ENCODE measurements at places on chromosomes 2 and 18.

GRCh38 chr2:10576456-10576855 lies 113.3 kb downstream of the NOL10 start:
- DNase-seq = no peak

GRCh38 chr2:202765436-202765835 lies 106.1 kb downstream of the ICA1L start:
- no peak for DNase-seq

DNA sequence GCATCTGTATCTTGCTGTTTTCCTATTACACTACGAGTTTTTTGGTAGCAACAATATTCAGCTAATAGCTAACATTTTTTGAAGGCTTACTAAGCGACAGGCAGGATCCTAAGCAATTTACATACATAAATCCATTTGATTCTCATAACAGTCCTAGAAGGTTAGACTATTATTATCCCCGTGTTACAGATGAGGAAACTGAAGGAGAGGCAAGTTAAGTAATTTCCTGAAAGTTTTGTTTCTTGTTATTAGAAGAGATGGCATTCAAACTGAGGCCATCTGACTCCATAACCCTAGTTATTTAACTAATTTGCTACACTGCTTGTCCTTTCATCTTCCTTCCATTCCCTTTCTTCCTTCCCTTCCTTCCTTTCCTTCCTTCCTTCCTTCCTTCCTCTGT lies 68.2 kb downstream of the PDE1A start:
- no peak for DNase-seq

DNA sequence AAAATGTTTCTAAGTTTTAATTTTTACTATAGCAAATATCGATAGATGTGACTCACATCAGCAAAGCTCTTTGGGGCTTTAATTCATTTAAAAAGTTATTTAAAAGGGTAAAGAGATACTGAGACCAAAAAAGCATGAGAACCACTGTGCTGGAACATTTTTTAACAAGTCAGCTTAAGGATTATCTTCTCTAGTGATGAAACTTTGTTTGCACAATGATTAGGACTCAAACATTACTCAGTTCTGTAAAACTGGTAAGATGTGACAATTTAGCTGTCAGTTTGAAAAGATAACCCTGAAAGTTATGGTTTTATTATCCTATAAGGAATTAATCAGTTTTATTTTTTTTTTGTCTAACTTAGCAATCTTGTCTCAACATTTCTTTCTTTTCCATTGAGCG lies 301.4 kb downstream of the TSN start:
- DNase-seq = no peak

DNA sequence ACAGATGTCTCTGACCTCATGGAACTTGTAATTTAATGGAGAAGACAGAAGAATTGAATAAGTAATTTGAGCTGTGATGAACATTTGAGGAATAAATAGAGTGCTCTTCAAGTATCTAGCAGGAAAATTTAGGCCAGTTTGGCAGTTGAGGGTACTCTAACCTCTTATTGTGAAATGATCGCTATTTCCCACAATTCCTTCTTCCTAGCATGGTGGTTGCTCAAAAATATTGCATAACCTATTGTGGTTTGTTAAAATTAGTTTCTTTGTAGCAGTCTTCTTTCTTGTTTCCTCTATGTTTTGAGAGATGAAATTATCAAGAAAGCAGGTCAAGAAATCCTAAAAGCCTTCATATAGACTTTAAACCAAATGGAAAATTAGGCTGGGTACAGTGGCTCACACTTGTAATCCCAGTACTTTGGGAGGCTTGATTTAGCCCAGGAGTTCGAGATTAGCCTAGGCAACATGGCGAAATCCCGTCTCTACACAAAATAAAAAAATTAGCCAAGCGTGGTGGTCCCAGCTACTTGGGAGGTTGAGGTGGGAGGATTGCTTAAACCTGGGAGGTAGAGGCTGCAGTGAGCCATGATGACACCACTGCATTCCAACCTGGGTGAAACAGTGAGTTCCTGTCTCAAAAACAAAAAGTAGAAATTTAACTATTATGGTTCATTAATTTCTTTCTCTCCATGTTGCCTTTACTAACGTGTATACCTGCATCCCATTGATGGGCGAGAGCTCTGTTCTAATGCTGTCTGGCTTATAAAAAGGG lies 58.7 kb downstream of the RBKS start:
- no peak for DNase-seq

DNA sequence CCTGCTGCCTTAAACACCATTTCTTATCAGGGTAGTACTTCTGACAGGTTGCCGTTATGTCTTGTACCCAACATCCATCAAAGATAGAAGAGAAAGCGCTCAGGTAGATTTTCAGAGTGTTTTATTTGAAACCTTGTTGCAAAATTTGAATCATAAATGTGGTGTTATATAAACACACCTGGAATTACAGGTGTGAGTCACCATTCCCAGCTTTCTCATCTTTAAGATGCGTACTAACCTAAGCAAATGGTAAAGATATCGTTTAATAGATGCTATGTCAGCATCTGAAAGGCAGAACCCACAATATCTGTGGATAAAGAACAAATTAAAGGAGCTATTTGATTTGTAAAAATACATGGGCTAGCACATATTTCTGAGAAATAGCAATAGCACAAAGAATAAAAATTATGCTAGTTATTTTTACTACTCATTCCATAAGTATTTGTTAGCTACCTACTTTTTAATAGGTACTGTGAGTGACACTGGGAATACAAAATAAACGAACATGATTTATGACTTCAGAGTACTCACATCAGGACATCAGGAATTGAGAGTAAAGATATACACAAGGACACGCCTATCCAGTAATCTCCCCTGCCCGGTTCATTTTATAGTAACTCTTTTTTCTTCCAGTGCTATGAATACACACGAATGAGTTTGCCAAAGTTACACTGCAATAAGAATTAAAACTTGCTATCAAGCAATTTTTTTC lies 193.8 kb downstream of the RBM43 start:
- no peak for DNase-seq

DNA sequence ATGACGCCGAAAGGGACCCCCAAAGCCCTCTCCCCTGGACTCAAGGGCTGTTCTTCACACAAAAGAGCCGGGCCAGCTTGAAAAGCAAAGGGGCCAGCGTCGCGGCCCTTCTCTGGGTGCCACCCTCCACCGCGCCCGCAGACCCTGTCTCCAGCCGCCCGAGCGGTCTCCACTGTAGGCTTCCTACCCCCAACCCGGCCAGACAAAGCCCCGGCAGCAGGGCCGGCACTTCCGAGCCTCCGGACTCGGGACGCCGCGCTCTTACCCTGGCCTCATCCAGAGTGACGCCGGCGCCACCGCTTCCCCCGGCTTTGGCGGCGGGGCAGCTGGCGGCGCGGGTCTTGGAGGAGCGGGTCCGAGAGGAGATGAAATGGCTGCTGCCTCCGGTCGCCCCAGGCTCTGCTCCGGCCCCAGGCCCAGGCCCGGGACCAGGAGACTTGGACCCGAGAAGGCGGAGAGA lies 603 bp downstream of the ATAD2B start:
- peak; percentile 58 for DNase-seq
